ENCODE measurements at places on chromosomes 5 and 9.

DNA sequence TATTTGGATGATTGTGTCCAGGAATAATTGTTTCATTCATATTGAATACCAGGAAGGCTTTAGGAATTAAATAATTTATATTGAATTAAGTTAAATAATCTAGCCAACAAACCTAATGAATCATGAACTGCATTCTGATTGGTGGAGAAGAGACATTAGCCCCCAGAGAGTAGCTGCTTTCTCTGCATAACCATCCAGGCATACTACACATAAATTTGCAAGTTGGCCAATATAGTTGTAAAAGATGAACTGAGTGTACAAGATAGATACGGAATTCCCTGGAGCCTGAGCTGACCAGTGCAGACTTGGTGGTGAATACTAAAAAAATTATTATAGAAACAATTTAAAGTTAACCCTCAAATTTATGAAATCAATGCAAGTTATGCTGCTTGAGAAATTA, 311.8 kb upstream of the KIF2A start:
- no peak for DNase-seq

- no peak for DNase-seq
These were observed 28.7 kb upstream of the SNX24 start for GRCh38 chr5:122816756-122817155.

DNA sequence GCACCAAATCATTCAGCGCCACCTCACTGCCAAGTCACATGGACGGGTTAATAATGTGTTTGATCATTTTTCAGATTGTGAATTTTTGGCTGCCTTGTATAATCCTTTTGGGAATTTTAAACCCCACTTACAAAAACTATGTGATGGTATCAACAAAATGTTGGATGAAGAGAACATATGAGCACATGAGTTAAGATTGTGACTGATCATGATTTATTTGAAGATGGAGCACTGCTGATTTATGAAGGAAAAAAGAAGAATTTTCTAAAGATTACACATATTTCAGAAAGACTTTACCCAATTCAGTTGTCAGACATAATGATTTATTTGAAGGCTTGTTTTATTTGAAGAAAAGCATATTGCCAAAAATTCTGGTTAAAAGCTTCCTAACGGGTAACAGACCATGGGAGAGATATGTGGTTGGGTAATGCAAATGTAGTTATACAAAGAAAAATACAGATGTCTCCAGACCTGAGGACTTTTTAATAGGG, 37.4 kb downstream of the TNFAIP8 start:
- DNase-seq, result no peak

DNA sequence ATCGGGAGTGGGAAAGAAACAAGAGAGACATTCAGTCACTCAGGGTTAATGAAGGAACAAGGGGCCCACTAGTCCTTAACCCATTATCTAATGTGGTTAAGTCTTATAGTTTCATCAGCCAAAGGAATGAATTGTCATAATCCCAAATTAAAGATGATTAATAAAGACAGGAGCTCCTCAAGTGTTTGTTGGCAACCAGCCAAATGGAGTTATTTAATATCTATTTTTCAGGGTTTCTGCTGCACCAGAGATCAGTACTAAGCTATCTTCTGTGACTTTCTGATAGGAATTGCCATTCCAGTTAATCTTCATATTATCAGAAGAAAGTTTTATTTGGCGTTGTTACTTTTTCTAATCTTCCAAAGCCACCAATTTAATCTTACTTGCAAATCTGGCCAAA, 34.0 kb upstream of the FCHO2 start:
- DNase-seq, result no peak

DNA sequence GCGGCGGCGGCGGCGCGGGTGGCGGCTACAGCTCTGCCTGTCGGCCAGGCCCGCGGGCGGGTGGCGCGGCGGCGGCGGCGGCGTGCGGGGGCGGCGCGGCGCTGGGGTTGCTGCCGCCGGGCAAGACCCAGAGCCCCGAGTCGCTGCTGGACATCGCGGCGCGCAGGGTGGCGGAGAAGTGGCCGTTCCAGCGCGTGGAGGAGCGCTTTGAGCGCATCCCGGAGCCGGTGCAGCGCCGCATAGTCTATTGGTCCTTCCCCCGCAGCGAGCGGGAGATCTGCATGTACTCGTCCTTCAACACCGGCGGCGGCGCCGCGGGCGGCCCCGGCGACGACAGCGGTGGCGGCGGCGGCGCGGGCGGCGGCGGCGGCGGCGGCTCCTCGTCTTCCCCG, 296 bp downstream of the ZSWIM6 start:
- peak; percentile 31 for DNase-seq

GRCh38 chr5:171644536-171644935, 141.1 kb upstream of the SMIM23 start:
- DNase-seq, result no peak

DNA sequence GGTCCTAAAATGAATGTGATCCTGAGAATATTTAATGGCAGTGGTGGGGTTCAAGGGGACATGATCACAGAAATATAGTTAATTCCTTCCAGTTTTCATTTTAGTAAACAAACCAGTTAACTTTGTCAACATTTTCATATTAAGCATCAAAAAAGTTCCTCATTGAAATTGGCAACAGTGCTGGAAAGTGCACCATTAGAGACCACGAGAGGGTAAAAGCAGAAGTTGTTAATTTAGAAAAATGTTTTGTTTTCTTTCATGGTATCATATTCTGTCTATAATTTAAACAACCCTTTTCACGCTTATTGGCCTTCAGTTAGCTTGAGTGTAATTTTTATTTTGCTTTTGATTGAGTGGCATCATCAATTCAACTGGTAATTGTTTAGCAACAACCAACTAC, 11.9 kb downstream of the GIN1 start:
- DNase-seq, result no peak

DNA sequence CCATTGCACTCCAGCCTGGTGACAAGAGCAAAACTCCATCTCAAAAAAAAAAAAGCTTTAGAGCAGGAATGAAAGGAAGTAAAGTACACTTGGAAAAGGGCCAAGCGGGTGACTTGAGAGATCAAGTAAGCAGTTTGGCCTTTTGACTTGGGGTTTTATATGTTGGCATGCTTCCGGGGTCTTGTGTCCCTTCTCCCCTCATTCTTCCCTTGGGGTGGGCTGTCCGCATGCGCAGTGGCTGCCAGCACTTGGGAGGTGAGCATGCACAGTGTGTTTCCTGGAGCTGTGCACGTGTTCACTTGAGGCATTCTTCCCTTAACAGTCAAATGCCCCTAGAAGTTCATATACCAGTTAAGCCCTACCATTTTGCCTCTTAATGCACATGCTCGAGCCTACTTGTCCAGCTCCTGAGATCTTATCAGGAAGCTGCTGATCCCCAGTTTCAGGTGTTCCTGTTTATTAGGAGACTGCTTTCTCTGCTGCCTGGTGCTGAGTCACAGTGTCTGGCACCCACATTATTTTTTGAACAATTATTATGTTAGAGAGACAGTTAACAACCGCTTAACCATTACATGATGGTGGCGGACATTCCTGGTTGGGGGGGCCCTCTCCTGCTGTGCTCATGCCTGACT, 32.6 kb upstream of the PRRC2B start:
- DNase-seq, result no peak

DNA sequence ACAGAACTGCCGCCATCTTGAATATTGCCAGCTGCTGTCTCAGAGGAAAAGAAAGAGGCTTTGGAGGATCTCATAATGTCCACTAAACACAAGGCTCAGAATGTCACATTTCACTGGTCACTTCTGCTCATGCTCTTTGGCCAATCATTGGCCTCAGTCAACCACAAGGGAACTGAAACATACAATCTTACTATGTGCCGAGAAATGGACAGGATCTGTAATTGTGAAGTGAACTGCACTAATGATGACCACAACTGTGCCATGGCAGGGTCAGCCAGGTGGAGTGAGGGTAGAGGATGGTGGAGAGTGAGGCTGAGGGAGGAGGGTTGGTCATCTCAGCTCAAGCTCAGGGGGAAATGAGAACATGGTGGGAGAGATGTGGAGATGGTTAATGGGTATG, 32.8 kb downstream of the GDNF start:
- DNase-seq, result no peak

- DNase-seq, result no peak
These were observed 169.7 kb downstream of the GLIS3 start for GRCh38 chr9:4130166-4130565.

DNA sequence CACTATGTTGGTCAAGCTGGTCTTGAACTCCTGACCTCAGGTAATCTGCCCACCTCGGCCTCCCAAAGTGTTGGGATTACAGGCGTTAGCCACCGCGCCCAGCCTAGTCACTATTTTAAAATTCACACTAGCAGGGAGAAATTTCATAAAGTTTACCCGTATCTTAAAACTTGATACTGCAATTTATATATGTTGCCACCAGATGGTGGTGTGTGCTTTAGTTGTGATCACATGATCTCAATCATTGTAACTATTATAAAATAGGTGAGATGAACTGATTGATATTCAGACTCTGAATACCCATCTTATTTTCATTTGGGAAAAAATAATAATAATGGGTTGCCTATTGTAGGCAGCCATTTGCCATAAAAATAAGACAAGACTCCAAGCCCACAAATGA, 1330.4 kb upstream of the WWC1 start:
- no peak for DNase-seq

- no peak for DNase-seq
These were observed 7.6 kb downstream of the LRSAM1 start for GRCh38 chr9:127458921-127459320.

DNA sequence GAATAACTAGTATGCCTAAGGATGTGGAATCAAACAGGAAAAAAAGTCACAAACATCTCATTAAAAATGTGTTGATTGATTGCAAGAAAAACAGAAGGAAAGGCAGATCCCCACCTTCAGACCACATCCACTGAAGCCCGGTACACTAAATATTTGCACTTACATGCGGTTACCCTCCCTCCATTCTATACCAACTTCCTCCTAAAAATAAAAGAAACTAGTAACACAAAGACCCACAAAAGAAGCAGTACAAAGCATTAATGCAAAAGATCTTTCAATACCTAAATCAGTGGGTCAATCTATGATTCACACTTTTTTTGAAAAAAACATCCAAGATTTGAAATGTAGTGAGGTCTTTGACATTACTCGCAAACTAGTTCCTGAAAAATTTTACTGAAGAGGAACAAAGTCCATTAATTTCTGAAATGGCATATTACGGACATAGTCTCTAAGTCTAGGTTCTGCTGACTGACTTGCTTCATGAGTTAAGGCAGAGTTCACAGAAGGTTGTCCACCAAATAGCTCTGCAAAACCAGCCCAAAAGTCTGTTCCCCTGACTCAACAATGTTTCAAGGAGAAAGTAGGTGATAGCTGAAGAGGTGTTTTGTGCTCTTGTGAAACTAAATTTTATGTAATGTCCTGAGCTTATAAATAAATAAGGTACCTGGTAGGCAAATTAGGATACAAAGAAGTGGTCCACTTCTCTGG, 100.7 kb downstream of the PAM start:
- DNase-seq, result no peak

DNA sequence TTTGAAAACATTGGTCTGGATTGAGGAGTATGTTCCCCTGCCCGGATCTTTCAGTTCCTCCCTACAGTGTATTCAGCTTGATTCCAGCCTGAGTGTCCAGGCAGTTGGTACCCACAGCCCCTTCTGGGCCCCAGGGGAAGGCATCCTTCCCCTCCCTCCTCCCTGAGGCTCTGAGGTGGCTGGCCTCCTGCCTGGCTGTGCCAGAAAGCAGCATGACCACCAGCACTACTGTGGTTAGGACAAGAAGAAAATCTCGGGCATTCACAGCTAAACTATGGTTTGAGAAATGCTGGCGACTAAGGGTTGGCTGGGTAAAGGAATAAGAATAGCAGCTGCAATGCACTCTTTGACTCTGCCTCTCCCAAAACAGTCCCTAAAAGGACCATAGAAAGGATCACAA, 84.6 kb upstream of the LIFR start:
- DNase-seq, result no peak

- DNase-seq, result peak; percentile 50
These were observed 661 bp downstream of the NSMF start for GRCh38 chr9:137458194-137459151.

DNA sequence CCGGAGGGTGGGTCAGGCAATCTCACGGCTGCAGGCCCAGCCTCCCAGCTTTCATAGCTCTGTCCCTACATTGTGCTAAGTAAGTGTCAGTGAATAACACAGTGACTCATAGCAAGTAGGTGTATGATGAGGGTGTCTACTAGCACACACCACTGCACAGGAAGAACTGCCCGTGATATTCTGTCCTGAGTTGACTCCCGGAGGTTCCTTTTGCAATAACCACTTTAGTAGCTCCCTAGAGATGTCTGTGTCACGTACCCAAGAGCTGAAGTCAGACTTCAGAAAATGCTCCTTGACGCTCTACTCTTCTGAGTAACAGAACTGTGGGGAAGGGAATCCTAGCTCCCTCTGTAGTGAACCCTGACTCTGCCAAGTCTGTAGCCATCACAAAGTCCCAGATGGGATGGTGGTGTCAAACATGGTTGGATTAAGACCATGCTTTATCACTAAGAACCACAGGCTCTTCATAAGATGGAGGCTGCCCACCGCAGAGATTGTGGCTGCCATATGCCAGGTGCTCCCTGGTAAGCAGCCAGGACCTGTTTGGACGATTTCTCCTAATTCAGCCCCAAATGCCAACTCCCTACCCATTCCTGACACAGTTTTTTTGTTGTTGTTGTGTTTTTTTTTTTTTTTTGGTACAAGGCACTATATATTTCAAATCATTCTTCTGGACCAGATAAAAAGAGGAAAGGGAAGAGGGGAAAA, 352.6 kb upstream of the PANK3 start:
- no peak for DNase-seq

Measured in NCI-H345 (cell line).